ENCODE measurements at places on chromosomes 2 and 18. TPM values are rescaled to one million over a fixed set of nuclear protein-coding genes. Genes with fewer than 3 reads are reported as not detected.

DNA sequence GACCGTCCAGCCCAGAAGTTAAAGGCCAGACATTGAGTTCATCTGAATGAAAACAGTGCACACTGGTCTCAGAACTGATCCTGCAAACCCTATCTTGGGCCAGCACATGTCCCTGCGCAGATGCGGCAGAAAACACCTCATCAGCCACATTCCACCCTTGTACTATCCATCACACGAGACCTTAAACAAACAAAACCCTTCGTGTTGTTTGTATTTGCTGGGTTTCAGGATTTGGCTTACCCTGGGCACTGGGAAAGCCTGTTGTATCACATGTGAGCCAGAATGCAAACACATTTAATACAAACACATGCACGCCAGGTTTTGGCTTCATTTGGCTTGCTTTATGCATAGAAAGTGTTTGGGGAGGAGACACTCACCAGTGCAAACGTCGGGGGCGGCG lies 12.5 kb downstream of the WIPF1 start:
- DNase-seq = no peak

Gene NEU4
- 0.76 TPM for total RNA-seq

Gene RPE
- 56.7 TPM for total RNA-seq

Gene EPB41L3
- total RNA-seq = 44.6 TPM

- no peak for DNase-seq
Measured at GRCh38 chr2:197197895-197198311, 112.7 kb downstream of the ANKRD44 start.

GRCh38 chr2:144703852-144704708 lies 184.2 kb upstream of the ZEB2 start:
- DNase-seq = no peak

- DNase-seq = no peak
Measured at GRCh38 chr18:5619376-5619775, 75.6 kb upstream of the EPB41L3 start.

Gene BMP10
- not detected for total RNA-seq

- peak; percentile 35 for DNase-seq
Measured at GRCh38 chr2:212536817-212537725, 1.5 kb downstream of the ERBB4 start.

Gene RTP5
- 0.13 TPM for total RNA-seq

- no peak for DNase-seq
Measured at GRCh38 chr18:24940416-24940815, 411.6 kb downstream of the ZNF521 start.

GRCh38 chr2:115678129-115678528 lies 1235.7 kb downstream of the DPP10 start:
- DNase-seq = no peak
